ENCODE measurements at places on chromosomes 4 and X.
A peak's percentile ranks its signal among the peaks of the same experiment; 100 is the strongest.

- ATAC-seq, result no peak
Measured at GRCh38 chrX:38150993-38151392, 69.7 kb downstream of the SRPX start.

DNA sequence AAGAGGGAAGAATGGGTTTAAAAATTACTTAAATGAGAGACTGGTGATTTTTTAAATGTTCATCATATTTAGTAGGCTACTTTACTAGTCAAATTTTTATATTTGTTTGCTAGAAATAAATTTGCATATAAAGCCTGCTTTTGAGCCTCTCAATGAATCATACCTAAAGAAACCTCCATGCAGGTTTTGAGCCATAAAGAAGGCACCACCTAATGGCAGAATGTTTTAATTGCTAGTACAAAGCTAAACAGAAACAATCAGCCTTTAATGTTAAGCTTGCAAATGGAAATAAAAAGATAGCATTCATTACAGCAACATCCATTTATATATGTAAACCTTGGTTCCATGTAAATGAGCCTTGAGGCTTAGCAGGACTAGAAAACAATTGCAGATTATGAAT, 989.7 kb downstream of the CCSER1 start:
- no peak for ATAC-seq

GRCh38 chr4:18138076-18138665, 116.6 kb upstream of the LCORL start:
- ATAC-seq, result no peak

DNA sequence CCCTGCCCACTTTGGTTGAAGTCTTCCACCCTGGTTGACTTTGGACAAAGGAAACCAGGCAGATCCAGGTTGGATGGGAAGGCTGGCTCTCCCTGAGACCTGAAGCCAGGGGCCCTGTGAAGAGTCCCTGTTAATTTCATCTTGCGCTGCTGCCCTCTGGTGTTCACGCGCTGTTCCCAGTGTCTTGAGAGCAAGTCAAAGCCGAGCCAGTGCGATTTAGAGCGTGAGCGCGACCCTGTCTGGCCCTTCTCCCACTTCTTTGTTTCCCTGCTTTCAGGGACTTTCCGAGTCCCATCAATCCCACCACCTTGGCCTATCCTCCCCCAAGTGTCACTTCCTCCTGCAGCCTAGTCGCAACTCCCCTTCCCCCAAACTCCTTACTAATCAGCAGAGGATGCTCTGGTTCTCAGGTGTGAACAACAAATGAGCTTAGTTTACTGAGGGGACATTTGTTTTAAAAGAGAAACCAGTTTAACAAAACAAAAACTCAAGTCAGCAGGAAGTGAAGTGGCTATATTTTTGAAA, 25.8 kb upstream of the CHRNA9 start:
- ATAC-seq, result peak; percentile 82

DNA sequence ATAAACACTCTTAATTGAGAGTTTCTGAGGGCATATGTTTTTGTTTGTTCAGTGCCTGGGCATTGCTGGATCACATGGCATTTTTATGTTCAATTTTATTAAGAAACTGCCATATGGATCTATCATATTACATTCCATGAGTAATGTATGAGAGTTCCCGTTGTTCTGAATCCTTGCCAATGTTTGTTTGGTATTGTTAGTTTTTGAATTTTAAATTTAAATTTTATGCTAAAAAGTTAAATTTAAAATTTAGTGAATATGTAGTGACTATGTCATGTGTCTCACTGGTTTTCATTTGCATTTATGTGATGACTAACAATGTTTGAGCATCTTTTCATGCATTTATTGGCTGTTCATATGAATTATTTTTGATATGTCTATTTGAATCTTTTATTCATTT, 54.8 kb upstream of the GEMIN8 start:
- ATAC-seq, result no peak
